Type B pancreatic cell (in vitro differentiated cells): ENCODE measurements at places on chromosomes 4 and X. TPM values are rescaled to one million over a fixed set of nuclear protein-coding genes. Genes with fewer than 3 reads are reported as not detected.

DNA sequence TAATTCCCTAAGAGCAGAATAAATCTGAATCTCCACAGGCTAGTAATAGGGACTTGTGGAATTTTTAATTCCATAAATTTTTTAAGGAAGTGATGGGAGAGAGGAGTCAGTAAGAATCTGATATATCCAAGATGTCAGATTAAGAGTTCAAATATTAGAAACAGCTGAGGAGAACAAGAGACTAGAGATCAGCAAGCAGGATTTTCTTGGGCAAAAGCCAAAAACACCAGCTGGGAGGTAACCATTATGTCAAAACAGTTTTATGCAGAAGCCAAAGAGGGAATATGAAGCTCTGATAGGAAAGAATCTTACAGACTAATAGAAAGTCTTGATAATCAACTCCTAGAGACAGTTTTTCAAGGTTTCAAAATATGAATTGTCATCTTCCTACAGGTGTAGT is 72.2 kb upstream of the RBPJ start:
- no peak for DNase-seq

DNA sequence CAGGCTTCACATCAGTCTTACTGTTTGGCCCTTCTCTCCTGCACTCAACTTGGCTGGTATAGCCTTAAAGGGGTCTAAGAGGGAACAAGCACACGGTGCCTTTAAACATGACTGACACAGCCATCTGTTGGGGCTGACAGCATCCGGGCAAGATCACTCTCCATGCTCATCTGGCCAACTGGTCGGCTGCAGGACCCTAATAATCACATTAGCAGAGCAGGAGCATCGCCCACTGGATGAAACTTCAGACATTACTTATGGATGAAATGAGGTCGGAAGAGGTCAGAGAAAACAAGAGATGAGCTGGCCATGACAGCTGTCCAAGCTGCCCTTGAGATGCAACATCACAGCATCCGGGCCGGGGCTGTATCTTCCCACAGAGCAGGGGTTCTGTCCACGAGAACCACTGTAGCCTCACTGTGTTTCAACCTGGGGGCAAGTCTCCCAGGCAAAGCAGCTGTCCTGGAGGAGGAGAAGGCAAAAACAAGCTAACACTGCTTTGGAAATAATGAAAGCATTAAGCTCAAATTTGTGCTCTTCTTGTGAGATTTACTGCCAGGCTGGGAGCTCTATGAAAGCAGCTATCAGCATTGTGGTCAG is 94.4 kb upstream of the TTC29 start:
- no peak for DNase-seq

- no peak for DNase-seq
Observed at GRCh38 chr4:76981644-76982043, 32.1 kb downstream of the SEPTIN11 start.

Gene KLF8
- 11.7 and 30.7 TPM in 2 replicates for total RNA-seq

Gene UGT2A3
- 2.5 and 3.5 TPM in 2 replicates for total RNA-seq
